Stimulated activated naive CD4-positive, alpha-beta T cell treated with Interleukin-2 at 50 U/mL for 16 hours (primary cell): ENCODE measurements at places on chromosomes 3 and 15.

- DNase-seq: no peak
Observed at GRCh38 chr15:92120094-92120795, 266.7 kb downstream of the SLCO3A1 start.

DNA sequence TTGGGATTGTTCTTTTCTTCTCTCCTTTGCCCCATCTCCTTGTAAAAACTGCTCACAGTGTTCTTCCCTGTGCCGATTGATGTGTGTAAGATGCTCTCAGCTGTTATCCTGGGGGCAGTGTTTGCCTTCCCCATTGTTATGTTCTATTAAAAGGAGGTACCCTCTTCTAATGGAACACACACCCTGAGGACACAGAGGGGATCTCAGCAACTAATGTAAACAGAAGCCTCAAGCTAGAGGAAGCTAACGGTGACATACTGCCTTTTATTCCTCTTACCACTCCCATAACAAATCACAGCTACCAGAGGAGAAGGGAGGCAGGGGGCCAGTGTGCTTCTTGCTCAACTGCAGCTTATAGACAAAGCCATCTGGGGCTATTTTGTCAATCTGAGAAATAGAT is 2.2 kb downstream of the TAGLN3 start:
- DNase-seq: no peak

GRCh38 chr3:86828751-86829150 is 162.2 kb downstream of the VGLL3 start:
- no peak for DNase-seq

GRCh38 chr3:128572644-128573105 is 77.9 kb downstream of the RPN1 start:
- DNase-seq: peak; percentile 17

DNA sequence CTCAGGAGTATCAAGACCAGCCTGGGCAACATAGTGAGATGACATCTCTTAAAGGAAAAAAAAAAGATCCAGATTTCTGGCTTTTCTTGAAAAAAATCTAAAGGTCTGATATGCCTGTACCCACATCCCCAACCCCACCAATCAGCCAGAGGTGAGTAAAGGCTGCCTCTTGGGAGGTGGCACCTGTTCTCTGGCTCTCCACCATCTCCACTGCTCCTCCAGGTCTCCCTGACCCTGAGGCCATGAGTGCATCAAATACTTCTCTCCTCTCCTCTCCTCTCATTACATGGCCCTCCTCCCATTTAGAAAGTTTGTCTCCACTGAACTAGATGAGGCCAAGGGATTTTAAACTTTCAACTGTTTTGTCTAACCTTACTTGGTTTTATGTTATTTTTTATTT is 5.2 kb downstream of the SIAH2 start:
- no peak for DNase-seq

GRCh38 chr3:35492841-35493240 is 146.5 kb upstream of the ARPP21 start:
- no peak for DNase-seq

- DNase-seq: no peak
Observed at GRCh38 chr15:66008940-66009562, 139.8 kb downstream of the RAB11A start.
